Left ventricle myocardium inferior (tissue), 1 donor: ENCODE measurements at places on chromosomes 3 and 15. TPM values are rescaled to one million over a fixed set of nuclear protein-coding genes. Genes with fewer than 3 reads are reported as not detected.

The CTXN2 gene
- not detected for total RNA-seq

- DNase-seq = no peak
- no peaks in the 10 kb centered on the region for H3K36me3 ChIP-seq
- no peak overlapping the region for H3K27ac ChIP-seq
- no peaks in the 10 kb centered on the region for H3K27me3 ChIP-seq
- no peak overlapping the region for H3K4me3 ChIP-seq
- no peaks in the 10 kb centered on the region for H3K4me1 ChIP-seq
Measured at GRCh38 chr3:116963802-116964201, 254.2 kb downstream of the TUSC7 start.

DNA sequence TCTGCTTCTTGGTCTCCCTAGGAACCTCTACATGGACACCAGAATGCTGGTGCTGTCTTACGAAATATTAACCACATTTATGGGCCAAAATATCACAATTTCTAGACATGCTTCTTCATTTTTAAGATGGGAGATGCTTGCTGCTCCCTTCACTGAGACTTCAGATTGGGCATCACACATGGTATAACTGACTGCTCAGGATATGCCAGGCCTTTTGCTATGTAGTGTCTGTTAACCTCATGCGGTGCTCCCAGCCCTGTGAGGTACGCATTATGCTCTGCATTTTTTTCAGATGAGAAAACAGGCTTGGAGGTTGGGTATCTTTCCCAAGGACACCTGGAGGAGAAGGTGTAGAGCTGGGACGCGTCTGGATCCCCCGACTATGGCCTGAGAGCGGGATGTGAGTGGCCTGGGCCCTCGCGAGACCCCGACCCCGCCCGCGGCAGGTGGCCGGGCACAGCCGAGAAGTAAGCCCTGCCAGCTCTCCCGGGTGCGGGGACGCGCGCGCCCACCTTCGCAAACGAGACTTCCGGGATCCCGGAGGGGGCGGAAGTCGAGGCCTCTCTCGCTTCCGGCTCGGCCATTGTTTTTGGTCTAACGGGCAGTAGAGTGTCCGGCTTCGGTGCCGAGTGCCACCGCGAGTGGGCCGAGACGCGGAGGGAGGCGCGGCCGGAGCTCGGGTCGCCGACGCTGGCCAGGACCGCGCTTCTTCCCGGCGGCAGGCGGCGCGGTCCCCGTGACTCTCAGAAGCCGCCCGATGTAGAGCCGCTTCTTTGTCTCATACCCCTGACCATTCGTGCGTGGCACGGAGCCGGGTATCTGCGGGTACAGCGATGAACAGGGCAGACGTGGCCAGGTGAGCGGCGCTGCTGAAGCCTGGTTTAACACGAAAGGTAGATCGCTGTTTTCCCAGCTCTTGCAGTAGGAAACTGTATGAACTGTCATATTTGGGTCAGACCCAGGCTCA, at the start of gene ZKSCAN7:
TSS of gene ZKSCAN7 (plus strand) at position 568 of the 967 bp plus-strand sequence. CDS start 1,855 bp downstream, outside the sequence.
- peak within 1 kb of the TSS; percentile 71 for H3K27ac ChIP-seq
- peaks cover 19% of the 10 kb centered on the region for H3K36me3 ChIP-seq
- peak within 1 kb of the TSS; percentile 77 for H3K4me3 ChIP-seq
- DNase-seq = peak; percentile 55

DNA sequence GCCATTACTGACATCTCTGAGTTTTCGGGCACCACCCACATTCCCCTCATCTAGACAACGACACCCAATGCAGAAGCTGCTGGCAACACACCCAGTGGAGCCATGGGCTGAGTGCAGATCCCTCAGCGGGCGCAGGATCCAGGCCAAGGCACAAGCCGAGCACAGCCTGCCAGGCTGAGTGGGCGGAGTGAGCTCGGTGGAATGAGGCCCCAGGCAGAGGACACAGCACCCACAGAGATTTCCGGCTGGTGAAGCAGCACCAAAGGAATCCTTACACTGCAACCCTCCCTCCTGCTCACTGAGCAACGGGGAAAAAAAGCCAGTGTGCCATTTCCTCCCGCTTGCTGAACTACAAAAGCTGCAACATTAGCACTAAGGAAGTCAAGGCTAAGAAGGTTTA, 34.3 kb downstream of the ZMAT3 start:
- peak; percentile 48 for DNase-seq
- H3K27me3 ChIP-seq = no peaks in the 10 kb centered on the region
- peaks cover 28% of the 10 kb centered on the region for H3K4me1 ChIP-seq
- peak overlapping the region; percentile 19 for H3K27ac ChIP-seq

DNA sequence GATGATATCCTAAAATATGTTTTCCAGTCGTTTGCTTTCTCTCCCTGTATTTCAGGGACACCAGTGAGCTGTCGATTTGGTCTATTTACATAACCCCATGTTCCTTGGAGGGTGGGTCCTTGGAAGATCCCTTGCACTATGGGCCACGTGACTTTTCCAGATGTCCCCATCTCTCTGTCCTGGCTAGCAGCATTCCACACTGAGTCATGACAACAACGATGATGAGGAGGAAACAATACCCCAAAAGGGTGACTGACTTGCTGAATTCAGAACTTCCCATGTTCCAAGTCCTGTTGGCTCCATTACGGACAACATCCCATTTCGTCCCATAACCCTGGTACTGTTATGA, 134.3 kb downstream of the NSMCE3 start:
- DNase-seq = no peak
- peaks cover 6% of the 10 kb centered on the region for H3K4me1 ChIP-seq
- H3K27ac ChIP-seq = no peak overlapping the region

The C3orf80 gene
- total RNA-seq = 0.14 TPM

- H3K4me1 ChIP-seq = peaks cover 58% of the 10 kb centered on the region
- no peak for DNase-seq
- no peaks in the 10 kb centered on the region for H3K27me3 ChIP-seq
- no peak overlapping the region for H3K4me3 ChIP-seq
Measured at GRCh38 chr3:50314342-50314741, 8.2 kb downstream of the HYAL2 start.

DNA sequence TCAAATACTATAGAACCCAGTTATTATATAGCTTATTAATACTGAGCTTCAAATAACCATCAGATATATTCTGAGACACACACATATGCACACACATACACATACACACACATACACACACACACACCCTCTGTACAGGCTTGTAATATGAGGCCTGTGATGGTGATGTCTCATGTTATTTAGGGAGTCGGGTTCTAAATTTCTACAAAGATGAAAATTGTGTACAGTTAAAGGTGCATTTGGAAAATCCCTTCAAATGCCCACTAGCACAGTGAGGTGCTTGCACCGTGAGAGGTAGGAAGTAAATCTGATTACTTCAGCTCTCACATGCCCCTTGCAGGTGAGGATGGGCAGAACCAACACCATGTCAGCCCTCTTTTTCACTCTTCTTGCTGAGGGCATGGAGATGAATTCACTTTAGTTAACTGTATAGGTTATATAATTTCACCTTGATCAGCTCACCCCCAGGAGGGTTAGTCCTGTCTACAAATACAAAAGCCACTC, 294.5 kb upstream of the PROK2 start:
- H3K27me3 ChIP-seq = no peaks in the 10 kb centered on the region
- H3K4me1 ChIP-seq = peaks cover 5% of the 10 kb centered on the region
- no peak for DNase-seq
- no peaks in the 10 kb centered on the region for H3K36me3 ChIP-seq
- H3K4me3 ChIP-seq = no peak overlapping the region
- H3K27ac ChIP-seq = no peak overlapping the region

The XXYLT1 gene
- total RNA-seq = 2.3 TPM

- no peaks in the 10 kb centered on the region for H3K27me3 ChIP-seq
- H3K4me1 ChIP-seq = peaks cover 10% of the 10 kb centered on the region
Measured at GRCh38 chr3:192174283-192174682, 553.1 kb downstream of the FGF12 start.

The CAMP gene
- total RNA-seq = not detected

The NR1I2 gene
- total RNA-seq = not detected

The GRAMD1C gene
- 2.0 TPM for total RNA-seq
